ENCODE measurements at places on chromosomes 5 and 9.
A peak's percentile ranks its signal among the peaks of the same experiment; 100 is the strongest.

DNA sequence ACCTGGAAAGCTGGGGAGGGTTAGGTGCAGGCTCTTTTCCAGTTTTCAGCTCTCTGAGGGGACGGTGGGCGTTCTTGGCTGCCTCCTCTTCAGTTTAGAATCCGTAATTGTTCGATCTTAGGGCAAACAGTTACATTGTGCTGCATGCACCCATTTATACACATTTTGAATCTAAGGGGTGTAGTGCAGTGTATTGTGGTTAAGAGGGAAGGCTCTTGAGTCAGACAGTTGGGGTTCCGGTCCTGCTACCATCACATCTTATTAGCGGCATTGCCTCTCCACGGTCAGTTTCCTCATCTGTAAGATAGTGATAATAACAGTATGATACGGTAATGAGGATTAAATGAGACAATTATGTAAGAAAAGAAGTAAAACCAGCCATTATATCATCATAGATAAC lies 625 bp downstream of the EXOSC2 start:
- DNase-seq = no peak

GRCh38 chr5:173662581-173663351 lies 46.3 kb upstream of the BOD1 start:
- no peak for DNase-seq

DNA sequence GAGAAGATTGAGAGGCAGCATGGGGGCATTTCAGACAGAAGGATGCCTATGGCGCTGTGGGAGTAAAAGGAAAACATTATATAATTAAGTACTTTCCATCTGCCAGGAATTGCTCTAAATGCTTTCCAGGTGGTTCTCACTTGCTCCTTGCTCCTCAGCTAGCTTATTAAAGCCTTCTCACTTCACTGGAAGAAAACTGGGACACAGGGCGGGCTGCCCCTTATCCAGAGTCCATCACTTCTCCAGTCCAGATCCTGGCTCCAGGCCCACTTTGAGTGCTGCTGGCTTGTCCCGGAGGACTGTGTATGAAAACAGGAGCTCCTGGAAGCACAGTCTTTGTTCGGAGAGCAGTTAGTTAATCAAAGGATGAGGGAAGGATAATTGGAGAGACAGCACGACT lies 409.9 kb upstream of the ADAMTS16 start:
- no peak for DNase-seq

DNA sequence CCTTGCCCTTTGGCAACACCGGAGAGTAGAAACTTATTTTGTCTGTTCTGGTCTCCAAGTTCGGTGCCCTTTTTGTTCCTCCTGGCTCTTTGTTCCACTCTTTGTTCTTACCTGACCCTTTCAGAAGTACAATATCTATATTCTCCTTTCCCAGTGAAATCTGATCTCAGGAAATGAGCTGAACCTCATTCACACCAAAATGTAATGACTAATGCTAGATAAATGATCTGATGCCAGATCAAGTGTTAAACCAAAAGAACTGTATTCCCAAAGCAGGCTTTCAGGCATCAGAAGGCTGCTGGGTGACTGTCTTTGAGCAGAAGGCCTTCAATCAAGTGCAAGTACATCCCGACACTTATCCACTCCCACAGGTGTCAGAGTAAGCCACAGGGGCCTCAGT lies 156.4 kb downstream of the SPOCK1 start:
- DNase-seq = no peak

- DNase-seq = no peak
Measured at GRCh38 chr5:119451561-119451960, 736 bp upstream of the HSD17B4 start.

DNA sequence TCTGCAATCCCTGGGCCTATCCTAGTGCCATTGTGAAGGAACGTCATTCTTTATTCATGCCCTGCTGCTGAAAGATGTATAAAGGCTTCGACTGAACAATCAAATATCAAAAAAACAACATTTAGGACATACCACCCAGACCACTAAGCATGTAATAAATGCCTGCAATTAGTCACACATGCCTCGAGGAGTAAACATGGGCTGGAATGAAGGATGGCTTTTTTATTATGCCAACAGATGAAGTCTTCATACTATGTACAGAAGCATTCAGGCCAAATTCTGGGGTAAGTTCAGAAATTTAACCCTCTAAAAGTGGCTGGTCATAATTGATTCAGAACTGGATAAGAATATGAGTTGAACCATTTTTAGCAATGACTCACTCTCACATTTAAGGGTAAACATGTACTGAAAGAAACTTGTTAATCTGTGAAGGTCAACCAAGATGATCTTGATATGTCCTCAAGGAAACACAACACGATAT lies 38.1 kb downstream of the FAM240B start:
- DNase-seq = no peak

GRCh38 chr5:131671994-131672655 lies 37.1 kb upstream of the RAPGEF6 start:
- DNase-seq = peak; percentile 65

GRCh38 chr5:7261049-7261448 lies 134.9 kb upstream of the ADCY2 start:
- DNase-seq = peak; percentile 63

- DNase-seq = no peak
Measured at GRCh38 chr9:14653511-14653910, 39.7 kb downstream of the ZDHHC21 start.

- peak; percentile 81 for DNase-seq
Measured at GRCh38 chr9:36101916-36102741, 34.4 kb upstream of the GLIPR2 start.

- DNase-seq = no peak
Measured at GRCh38 chr9:71744754-71745521, 23.4 kb downstream of the CEMIP2 start.

- no peak for DNase-seq
Measured at GRCh38 chr9:92965061-92965758, 17.9 kb downstream of the FGD3 start.

DNA sequence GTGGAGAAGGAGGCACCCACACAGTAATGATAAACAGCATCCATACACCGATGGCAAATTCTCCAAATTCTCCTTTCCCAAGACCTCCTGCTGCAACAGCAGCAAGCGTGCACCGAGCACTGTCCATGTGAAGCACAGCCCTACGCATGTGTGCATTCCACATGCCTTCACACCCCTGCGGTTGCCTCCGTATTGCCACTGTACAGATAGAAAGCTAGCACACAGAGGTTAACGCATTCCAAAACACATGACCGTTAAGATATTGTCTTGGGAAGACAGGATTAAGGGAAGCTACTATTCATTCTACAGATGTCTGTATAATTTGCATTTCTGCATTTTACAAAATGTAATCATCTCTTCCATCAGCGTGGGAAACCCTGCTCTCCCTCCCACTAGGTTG lies 6.6 kb downstream of the FLT4 start:
- DNase-seq = no peak

- DNase-seq = no peak
Measured at GRCh38 chr9:5767968-5768932, 64.7 kb downstream of the ERMP1 start.

GRCh38 chr9:2863831-2864230 lies 19.9 kb upstream of the PUM3 start:
- DNase-seq = no peak

DNA sequence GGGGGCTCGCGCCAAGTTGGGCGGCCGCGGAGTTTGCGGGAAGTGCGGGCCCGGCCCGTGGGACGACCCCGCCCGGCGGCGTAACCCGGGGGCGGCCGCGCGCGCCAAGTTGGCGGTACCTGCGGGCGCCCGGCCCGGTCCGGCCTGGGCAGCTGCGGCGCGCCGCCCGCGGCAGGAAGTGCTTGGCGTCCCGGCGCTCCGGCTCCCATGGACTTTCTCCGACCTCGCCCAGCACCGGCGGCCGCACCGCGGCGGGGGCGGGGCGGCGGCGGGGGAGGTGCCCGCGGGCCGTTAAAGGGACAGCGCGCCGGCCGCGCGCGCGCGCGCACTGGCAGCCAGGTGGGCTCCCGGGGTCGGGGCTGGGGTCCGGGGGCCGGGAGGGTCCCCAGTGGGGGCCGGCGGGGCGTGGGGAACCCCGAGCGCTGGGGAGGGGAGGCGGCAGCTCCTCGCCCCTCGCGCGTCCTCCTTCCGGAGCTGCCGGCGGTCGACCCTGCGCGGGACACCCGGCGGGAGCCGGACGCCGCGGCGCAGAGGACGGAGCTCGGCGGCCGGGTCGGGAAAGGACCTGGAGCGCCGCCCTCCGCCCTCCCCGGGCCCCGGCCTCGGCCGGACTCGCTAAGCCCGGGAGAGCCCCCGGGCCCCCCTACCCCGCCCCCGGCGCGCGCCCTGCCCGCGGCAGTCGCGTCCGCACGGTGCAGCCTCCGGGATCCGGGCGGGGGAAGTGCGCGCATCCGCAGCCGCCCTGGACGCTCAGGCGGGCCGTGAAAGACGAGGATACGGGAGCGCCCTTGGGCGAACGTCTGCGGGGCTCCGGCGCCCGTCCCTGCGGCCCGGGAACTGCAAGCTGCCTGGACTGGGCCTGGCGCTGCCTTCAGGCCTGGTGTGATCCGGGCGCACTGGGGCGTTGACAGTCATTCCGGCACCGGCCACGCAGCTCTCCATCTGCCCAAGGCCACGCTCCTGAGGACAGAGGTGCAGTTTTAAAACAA lies at the start of gene NACC2:
Gene NACC2 (minus strand): TSS at position 220 of the 989 bp plus-strand sequence. CDS start 44,768 bp downstream, outside the sequence.
- peak; percentile 90 for DNase-seq

GRCh38 chr9:134495881-134496412 lies 145.7 kb upstream of the COL5A1 start:
- no peak for DNase-seq

GRCh38 chr9:38289236-38289865 lies 103.2 kb upstream of the ALDH1B1 start:
- DNase-seq = no peak

- DNase-seq = no peak
Measured at GRCh38 chr5:3100921-3101551, 349.6 kb upstream of the IRX2 start.

DNA sequence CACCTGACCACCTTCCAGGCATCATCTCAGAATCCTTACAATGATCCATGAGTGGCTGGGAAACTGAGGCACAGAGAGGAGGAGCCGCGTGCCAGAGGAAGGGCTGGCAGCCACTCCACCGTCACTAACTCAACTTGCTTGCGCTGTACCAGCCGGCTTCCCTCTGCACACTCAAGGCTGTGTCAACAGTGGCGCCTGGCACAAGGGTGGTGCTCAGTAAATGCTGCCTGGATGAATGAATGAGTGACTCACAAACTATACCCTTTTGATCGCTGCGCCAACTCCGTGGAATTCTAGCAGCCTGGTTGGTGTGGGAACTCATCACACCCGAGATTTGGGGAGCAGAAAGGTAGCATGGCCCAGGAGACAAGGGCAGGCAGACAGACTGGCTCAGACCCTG lies 21.9 kb downstream of the PRRX2 start:
- no peak for DNase-seq

- no peak for DNase-seq
Measured at GRCh38 chr5:174314261-174314660, 268.8 kb downstream of the NSG2 start.

GRCh38 chr9:91555132-91555531 lies 131.5 kb upstream of the NFIL3 start:
- DNase-seq = no peak

DNA sequence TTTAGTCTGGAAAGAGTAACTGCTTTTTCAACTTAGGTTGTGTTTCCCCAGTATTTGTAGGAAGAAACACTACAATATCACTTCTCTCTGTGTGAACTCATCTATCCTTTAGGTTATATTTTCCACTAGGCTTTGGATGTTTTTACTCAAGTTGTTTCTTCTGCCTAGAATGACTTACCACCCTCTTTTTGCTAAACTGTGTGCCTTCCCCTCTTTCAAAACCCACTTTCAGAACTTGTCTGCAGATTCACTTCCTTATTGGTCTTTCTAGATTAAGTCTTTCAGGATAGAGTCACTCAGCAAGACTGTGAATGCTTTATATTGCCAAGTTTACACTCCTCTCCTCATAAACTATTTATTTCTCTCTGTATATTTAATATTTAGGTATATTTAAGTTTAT lies 14.2 kb upstream of the CAST start:
- no peak for DNase-seq

DNA sequence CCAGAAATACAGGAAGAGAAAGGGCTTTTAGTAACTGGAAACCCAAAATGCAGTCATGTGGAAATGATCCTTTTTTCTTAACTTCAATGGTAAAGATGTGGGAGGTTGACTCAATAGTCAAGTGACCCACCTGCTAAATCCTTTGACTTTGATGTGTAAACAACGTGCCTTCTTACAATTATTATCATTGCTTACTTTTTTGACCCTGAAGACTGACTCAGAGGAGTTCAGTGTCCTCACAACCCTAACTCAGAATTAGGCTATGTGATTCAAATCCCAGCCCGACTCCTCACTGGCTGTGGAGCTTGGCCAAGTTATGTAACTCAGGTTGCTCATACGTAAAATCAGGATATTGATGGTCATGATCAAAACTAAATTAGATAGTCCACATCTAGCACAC lies 27.9 kb downstream of the ANXA1 start:
- no peak for DNase-seq

- DNase-seq = no peak
Measured at GRCh38 chr9:77756449-77756848, 108.3 kb upstream of the GNA14 start.

GRCh38 chr5:1471997-1472963 lies 27.0 kb upstream of the SLC6A3 start:
- no peak for DNase-seq

DNA sequence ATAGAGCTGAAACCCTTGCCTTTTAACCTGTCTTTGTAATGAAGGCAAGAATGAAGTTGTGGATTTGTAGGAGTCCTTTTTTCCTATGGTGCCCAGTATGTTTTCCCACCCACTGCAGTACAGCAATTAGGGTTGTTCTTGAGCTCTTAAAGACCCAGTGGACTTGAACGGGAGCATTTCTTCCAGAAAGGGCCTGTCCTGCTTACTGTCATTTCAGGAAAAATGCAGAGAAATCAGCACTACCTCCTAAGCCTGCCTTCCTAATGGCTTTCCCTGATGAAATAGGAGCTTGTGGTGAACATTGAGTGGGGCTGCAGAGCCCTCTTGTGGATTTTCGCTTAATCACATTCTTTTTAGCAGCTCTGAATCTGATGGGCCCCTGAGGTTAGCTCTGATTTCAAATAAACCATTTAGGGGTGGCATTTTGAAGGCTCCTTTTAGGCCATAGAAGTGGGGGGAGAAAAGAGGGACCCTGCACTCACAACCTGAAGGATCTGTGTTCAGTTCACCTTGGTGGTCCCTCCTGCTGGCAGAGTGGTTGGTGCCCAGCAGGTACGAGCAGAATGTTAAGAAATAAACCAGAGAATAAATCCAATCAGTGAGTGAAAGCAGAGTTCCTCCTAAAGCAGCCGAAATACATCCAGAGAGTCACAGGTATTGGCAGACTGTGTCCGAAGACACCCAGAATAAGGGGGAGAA lies 188.0 kb upstream of the KLF9 start:
- peak; percentile 74 for DNase-seq

Data from AG20443 (cell line).